ENCODE measurements at places on chromosomes 7 and 10.

DNA sequence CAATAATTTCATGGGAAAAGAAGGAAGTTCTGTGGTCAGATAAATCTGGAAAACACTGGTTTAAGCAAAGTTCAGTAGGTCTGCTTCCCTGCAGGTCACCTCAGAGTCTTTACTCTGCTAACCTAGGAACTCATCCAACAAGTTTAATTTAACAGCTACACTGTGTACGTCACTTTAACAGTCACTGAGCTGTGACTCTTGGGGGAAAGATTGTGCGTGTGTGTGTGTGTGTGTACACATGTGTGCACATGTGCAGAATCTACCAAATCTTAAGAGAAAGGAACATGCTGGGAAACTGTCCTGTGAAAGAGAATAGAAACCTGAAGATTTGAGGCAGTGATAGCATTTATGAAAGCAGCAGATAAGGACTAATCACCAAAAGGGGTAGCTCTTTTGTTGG, 62.6 kb downstream of the IKZF1 start:
- DNase-seq, result no peak

- DNase-seq, result no peak
Observed at GRCh38 chr10:33520223-33520622, 185.8 kb upstream of the NRP1 start.

- no peak for DNase-seq
Observed at GRCh38 chr10:58063861-58064480, 203.7 kb downstream of the IPMK start.

- DNase-seq, result no peak
Observed at GRCh38 chr10:123160311-123160980, 6.2 kb downstream of the BUB3 start.

GRCh38 chr10:80324086-80324485, 32.5 kb downstream of the DYDC1 start:
- DNase-seq, result no peak

DNA sequence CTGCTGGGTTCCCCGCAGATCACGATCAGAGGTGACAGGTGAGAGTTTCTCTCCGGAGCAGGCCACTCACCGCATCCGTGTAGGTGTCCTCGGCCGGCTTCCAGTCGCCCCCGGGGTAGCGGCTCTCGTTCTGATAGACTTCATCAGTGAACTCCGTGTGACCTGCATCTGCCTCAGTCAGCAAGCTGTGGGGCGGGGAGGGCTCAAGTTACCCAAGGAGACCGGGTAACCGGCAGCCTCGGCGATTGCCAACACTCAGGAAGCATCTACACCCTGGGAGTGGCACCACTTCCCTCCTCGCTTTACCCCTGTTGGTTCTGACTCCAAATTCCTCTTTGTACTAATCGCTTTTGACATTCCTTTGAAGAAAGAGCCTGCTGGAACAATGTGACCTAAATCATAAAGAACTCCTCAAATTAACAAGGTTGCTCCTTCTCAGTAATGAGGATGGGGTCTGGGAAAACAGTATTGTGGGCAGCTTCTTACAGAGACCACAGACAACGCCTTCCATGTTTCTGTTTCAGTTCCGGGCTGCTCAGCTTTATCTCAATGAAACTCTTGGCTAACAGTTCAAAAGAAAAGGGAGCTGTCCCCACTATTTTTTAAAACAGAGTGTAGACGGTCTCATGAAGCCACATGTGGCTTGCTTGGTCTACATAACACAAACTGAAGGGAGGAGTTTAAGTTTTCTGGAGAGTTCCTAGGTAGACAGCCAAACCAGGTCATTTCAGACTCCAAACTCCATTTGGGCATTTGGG, 118.1 kb downstream of the MYOF start:
- no peak for DNase-seq

DNA sequence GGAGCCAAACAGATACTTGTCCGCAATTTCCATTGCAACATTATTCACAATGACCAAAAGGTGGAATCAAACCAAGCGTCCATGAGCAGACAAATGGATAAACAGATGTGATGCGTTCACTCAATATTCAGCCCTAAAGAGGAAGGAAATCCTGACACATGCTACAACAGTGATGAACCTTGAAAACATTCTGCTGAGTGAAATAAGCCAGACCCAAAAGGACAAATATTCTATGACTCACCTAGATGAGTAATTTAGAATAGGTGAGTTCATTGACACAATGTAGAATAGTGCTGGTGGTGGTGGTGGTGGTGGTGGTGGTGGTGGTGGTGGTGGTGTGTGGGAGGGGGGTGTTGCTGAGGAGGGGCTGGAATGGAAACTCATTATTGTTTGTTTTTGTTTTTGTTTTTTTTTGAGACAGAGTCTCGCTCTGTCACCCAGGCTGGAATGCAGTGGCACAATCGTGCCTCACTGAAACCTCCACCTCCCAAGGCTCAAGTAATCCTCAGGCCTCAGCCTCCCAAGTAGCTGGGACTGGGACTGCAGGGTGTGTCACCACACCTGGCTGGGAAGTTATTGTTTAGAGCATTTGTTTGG, 28.6 kb downstream of the SMKR1 start:
- DNase-seq, result no peak

DNA sequence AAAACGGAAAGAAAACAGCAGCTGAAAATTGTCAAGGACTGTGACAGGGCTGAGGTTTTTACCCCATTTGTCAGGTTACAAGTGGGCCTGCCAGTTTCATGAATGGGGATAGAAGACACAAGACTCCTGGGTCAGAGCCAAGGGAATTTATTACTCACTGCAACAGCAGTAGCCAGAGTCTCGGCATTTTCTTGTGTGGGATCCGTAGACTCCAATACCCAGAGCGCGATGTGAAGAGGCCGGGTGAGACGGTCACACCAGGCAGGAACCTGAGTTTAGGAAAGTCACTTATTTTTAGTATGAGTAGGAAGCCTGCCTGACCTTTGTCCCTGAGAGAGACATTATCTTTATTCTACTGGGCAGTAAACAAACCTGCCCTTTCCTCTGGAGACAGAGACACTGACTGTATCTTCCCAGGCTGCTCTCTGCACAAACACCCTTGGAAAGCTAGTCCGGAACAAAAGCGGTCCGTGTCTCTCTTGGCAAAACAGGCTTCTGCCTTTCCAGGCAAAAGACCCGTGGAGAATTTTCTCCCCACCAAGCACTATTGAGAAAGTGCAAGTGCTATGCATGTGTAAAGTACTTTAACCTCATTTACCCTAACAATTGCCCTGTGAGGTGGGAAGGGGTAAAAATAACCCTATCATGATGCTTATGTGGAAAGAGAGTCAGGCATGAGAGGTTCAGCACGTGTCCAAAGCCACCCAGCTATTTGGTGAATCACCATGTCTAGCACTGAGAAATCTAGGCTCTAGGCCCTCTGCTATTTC, 58.4 kb downstream of the JCAD start:
- no peak for DNase-seq

- no peak for DNase-seq
Observed at GRCh38 chr10:49175587-49176309, 12.4 kb downstream of the TMEM273 start.

GRCh38 chr10:133403359-133403758, 9.4 kb downstream of the MTG1 start:
- no peak for DNase-seq
